ENCODE measurements at places on chromosomes 4 and X. TPM values are rescaled to one million over a fixed set of nuclear protein-coding genes. Genes with fewer than 3 reads are reported as not detected.

- DNase-seq: peak; percentile 13
Observed at GRCh38 chr4:1008840-1009541, 2.4 kb upstream of the FGFRL1 start.

GRCh38 chrX:118325453-118325852 lies 20.5 kb upstream of the WDR44 start:
- DNase-seq: no peak

- DNase-seq: no peak
Observed at GRCh38 chr4:55568905-55569504, 22.3 kb upstream of the CLOCK start.

- DNase-seq: no peak
Observed at GRCh38 chr4:143307531-143307930, 29.1 kb upstream of the GAB1 start.

DNA sequence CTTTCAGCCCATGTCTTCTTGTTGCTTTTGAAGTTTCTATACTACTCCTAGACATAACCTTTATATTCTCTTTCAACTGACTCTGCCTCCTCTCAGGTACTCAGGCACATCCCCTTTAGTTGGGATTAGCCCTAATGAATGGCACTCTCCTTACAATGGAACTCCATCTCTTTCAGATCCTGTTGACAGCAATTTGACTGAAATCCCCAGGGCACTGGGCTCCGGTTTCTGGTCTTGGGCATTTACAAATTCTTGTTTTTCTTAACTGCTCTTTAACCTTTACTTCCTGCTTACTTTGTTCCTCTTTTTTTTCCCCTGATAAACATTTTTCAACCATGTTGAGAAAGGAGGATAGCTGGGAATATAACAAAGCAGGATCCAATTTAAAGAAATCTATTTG lies 68.9 kb downstream of the ENOX2 start:
- no peak for DNase-seq

- DNase-seq: no peak
Observed at GRCh38 chr4:8324640-8325239, 55.2 kb downstream of the HTRA3 start.

GRCh38 chrX:64198036-64198435 lies 7.5 kb downstream of the AMER1 start:
- no peak for DNase-seq

GRCh38 chr4:4639370-4639769 lies 97.5 kb upstream of the STX18 start:
- no peak for DNase-seq

GRCh38 chr4:78625073-78625472 lies 73.5 kb downstream of the ANXA3 start:
- DNase-seq: no peak

The SLC6A14 gene
- 0.06 TPM for total RNA-seq

The SPINK2 gene
- 3.9 TPM for total RNA-seq

The NSG1 gene
- total RNA-seq: 17.0 TPM

The PPEF2 gene
- total RNA-seq: 0.50 TPM

The CABS1 gene
- total RNA-seq: not detected

Data from T-cell (primary cell).